ENCODE measurements at places on chromosomes 5 and 9.
A peak's percentile ranks its signal among the peaks of the same experiment; 100 is the strongest.

GRCh38 chr9:11142965-11143738 is 530.4 kb upstream of the PTPRD start:
- DNase-seq = no peak

GRCh38 chr5:71887680-71888079 is 168.6 kb downstream of the CARTPT start:
- peak; percentile 12 for DNase-seq

DNA sequence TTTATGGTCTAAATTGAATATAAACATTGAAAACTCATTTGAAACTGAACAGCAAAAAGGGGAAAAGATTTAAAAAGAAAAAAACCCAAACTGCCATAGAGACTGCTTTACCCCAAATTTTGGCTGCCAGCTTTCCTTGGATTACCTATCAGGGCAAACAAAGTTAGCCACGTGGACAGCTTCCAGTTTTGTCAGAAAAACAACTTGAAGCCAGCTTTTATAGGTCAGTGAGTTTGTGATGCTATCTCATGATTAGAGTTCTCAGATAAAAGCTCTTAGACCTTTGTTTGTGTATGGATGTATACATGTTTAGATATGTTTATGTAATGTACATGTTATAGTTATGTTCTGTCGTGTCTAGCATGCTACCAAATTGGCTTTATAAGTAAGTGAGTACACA is 16.1 kb downstream of the FBP2 start:
- no peak for DNase-seq

- no peak for DNase-seq
Observed at GRCh38 chr5:133785182-133785581, 172.8 kb upstream of the FSTL4 start.

DNA sequence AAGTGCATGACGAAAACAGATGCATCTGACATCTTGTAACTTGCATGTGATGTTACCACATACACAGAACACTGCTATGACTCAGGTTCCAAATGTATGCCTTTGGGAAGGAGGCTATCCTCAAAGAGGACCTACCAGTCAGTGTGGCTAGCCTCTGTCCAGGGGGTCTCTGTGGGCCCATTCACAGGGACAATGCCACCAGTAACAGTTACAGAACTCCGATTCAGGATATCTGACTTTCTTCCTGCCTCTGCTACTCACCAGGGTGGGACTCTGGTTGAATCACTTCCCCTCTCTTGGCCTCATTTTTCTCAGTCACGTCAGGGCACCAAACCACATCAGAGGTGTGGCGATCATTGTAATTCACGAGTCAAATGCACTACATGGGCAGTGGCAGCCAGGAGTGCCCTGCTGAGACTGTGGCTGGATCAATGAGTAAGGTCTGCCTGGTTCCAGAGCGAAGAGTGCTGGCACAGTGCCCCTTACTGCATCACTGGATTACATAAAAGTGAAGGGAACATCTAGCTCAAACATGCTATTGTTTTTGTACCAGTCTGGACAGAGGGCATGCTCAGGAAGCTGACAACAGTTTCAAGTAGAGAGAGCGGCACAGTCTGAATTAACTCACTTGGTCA is 13.2 kb downstream of the ATOX1 start:
- no peak for DNase-seq

DNA sequence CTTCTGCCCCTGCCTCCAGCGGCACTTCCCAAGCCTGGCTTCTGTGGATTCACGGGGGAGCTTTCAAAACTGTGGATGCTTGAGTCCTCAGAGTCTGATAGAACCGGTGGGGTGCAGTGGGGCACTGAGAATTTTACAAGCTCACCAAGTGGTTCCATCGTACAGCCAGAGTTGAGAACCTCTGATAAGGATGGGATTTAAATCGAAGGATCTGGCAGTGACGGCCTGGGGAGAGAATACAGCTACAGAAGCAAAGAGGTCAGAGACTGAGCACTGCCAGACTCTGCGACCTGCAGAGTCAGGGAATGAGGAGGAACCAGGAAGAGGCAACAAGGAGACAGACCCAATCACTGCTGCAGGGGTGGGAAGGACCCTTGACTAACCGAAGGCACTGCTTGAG is 124.6 kb upstream of the BOD1 start:
- no peak for DNase-seq

DNA sequence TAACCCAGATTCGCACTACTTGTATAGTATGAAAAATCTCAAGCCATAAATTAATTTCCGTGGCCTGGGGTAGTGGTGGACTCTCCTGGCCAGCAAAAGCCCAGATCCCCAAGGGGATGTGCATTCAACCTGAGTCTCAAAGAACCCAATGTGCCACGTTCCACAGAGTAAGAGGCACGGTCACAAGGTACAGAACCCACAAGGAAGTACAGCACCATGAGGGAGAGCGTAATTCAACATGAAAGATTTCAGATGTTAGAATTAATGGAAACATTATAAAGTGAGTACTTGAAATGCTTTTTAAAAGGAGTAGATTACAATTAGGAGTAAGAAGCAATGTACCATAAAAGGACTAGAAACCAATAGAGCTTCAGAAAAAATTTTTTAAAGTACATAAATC is 23.4 kb downstream of the SRD5A1 start:
- no peak for DNase-seq

DNA sequence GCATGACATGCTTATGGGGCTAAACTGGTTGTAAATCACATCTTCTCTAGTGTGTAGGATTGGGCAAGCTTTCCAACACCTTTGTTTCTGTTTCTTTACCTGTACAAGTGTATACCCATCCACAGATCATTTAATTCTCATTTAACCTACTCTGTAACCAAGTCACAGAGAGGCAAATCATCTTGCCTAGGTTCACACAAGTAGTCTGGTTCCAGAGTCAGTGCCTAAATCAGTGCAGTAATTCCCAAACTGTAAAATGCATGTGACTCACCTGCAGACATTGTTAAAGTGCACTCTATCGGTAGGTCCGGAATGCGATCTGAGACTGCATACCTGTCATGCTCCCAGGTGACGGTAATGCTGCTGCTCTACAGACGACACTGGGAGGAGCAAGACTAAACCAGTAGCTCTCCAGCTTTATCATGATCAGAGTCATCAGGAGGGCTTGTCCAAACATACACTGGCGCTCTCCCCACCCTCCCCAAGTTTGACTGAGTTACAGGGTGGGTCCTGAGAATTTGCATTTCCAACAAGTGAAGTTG is 107.9 kb upstream of the FREM1 start:
- DNase-seq = no peak

DNA sequence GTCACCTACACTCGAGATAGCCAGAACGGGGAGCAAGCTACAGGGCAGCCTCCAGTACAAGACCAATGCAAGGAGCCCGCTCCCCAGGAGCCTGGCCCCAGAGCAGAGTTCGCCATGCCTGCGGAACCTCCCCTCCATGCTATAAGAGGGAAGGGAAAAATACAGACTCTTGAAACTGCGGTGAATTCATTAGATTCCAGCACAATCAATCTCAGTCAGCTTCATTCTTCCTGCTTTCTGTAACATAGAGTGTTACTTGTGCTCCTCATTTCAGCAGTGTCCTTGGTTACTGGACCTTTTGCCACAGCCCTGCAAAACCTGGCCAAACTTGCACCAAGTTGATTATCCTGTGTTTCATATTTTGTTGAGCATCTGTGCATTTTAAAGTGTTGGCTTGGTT is 22.2 kb upstream of the CREBRF start:
- DNase-seq = no peak

GRCh38 chr5:172133359-172134029 is 54.5 kb downstream of the STK10 start:
- no peak for DNase-seq

- DNase-seq = no peak
Observed at GRCh38 chr5:22683050-22683449, 170.1 kb downstream of the CDH12 start.

GRCh38 chr5:36378551-36378950 is 76.8 kb upstream of the RANBP3L start:
- DNase-seq = no peak

Measured in thymus (tissue), 14 donors.